ENCODE measurements at places on chromosomes 13 and 19.

DNA sequence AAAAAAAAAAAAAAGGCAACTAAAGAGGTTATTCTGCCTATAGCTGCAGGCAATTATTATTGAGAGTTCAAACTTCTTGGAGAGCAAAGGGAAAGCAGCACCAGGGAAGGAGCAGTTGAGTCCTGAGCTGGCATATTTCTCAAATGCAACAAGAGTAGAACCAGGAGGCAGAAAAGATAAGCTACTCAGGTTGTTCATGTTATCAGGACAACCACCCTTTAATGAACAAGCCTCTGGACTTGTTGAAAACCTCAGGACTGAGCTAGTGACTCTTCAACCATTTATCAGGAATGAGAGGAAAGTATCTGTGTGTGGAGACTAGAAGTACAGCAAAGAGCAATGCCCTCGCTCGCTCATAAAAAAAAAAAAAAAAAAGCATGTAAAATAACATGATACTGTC, 183.0 kb downstream of the KCTD12 start:
- no peak for DNase-seq

DNA sequence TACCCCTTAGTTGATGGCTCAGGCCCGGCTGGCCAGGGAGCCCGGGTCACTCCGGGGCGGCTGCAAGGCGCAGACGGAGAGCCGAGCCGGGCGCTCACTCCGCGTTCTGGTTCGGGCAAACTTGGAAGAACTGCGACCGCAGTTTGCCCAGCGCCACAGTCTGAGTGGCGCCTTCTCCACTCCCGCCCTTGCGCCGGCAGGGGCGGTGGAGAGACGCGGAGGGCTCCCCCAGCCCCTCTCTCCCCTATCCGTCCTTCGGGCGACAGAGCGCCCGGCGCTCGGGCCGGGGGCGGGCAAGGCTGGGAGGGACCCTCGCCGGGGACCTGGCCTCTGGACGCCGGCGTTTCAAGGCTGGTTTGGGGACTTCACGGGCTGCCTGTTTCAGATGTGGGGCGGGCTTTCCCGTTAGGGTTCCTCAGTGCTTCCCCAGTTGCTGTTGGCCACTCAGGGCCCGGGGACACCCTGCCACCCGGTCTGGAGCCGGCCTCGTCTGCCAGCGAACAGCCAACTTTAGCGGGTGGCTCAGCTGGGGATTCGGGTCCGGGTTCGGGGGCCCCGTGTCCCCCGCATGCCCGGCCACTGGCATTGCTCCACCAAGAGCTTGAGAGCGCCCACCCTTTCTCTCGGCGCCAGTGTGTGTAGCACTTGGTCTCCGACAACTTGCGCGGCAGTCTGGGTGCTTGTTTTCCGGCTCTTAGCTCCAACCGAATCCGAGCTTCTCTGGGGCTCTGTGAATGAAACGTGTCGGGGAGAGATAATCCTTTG, 1.5 kb downstream of the GPC6 start:
- DNase-seq: peak; percentile 28

- DNase-seq: no peak
Observed at GRCh38 chr13:111317042-111317550, 3.3 kb upstream of the TEX29 start.

DNA sequence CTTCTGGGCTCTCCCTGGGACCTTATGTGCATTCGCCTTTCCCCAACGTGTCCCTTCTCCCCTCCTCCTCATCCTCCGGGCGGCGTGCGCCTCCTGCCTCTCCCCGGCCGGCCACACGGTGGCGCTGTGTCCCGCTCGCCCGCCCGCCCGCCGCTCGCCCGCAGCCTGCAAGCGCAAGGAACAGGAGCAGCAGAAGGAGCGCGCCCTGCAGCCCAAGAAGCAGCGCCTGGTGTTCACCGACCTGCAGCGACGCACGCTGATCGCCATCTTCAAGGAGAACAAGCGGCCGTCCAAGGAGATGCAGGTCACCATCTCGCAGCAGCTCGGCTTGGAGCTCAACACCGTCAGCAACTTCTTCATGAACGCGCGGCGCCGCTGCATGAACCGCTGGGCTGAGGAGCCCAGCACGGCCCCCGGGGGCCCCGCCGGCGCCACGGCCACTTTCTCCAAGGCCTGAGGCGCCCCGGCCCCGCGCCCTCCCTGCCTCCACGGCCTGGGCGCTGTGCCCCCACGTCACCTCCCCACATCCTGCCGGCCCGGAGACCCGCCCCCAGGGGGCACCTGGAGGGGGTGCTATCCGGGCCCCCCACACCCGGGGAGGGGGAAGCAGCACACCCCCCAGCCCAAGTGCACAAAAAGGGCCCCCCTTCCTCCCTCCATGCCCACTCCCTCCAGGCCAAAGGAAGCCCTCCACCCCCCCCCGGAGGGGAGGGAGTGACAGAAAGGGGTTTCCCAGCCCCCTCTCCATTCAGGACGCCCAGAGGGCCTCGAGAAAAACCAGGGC, 21.9 kb downstream of the ONECUT3 start:
- no peak for DNase-seq

GRCh38 chr13:95509521-95510310, 42.8 kb upstream of the CLDN10 start:
- no peak for DNase-seq

DNA sequence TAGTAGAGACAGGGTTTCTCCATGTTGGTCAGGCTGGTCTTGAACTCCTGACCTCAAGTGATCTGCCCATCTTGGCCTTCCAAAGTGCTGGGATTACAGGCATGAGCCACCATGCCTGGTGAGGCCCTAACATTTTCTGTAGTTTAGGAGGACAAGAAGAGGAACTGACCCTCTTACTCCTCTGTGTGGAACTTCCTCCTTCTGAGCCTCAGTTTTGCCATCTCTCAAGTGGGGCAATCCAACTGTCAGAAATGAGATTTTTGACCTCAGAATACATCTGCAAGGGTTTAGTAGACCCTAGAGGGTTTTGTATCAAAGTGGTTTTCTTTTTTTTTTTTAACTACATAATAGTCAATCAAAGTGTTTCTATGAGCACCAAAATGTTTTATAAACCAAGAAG, 2.4 kb downstream of the DKKL1 start:
- DNase-seq: no peak

GRCh38 chr13:43295825-43296564, 272.6 kb downstream of the DNAJC15 start:
- no peak for DNase-seq

DNA sequence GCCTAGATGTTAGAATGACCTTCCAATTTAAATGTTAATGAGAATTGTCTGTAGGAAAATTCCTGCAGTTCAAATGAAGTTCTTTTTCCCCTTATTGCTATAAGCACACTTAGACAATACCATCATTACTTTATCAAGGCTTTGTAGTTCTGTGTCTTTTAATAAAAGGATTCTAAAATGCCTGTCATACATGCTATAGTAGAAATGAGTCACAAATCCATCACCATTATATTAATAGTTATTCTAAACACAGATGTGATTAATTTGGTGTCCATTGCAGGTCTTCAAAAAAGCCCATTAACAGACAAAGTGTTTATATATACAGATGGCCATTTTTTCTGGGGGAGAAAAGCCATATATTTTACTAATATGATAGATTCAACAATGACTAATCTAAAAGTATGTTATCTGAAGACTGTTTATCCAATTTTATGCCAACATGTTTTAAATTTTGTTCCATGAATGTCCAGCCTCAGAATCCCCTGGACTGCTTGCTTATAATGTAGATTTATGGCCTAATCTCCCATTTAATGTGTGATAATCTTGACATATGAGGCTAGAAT, 1678.3 kb upstream of the PCDH20 start:
- DNase-seq: no peak

DNA sequence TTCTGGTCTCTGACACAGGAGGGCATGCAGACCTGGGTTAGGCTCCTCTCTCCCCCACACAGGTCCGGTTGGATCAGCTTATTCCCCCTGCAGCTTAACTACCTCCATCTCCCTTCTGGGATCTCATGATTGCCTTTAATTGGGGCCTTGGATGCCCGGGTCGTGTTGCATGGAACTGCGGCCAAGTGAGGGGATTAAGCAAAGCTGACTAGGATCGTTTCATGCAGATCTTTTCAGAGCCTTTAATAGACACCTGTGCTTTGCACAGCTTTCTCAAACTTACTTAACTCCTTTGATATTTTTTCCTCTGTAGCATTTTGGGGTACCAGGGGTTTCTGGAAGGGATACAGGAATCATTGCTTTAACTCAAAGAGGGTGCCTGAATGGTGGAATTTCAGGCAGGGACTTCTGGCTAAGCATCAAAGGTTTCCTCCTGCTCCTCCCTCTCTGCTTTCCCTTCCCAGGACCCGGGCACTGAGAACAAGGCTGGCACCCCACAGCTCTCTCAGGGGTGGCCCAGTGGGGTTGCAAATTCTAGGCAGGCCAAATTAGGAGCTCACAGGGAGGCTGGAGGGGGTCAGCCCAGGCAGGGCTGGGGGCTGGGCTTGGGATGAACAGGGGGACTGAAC, 477 bp downstream of the NFILZ start:
- peak; percentile 65 for DNase-seq

- DNase-seq: no peak
Observed at GRCh38 chr13:45068036-45069001, 52.0 kb upstream of the GTF2F2 start.

DNA sequence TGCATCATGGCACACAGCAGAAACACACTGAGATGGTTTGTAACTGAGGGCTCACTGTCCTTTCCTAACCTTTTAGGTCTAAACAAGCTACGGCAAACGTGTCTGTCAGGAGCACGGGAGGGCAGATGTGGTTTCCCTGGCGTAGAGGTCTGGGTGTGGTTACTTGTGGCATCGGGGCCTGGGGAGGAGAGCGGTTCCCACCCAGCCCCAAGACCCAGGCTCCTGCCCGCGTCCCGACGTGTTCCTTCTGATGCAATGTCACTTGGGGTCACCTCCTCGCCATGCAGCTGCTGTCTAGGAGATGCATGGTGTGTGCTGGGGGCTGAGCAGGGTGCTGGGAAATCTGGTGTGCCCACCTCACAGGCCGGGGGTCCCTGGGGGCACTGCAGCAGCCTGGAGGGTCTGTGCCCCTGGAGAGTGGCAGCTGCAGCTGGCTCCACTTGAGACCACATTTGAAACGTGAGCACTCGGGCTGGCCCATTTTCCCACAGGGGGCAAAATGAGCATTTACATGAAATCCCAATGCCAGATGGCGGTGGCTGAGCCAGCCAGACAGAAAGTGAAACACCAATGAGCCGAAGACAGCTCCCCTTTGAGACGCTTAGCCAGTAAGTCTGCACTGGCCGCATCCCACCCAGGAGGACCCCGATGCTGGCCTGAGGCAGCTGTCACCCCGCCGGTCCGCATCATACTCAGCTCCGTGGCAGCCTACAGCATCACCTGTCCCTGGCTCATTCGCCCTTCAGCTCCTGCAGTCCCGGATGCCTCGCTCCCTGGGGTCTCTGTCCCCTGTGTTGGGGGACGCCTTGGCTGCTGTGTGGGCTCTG, 22.3 kb upstream of the MYDGF start:
- no peak for DNase-seq

DNA sequence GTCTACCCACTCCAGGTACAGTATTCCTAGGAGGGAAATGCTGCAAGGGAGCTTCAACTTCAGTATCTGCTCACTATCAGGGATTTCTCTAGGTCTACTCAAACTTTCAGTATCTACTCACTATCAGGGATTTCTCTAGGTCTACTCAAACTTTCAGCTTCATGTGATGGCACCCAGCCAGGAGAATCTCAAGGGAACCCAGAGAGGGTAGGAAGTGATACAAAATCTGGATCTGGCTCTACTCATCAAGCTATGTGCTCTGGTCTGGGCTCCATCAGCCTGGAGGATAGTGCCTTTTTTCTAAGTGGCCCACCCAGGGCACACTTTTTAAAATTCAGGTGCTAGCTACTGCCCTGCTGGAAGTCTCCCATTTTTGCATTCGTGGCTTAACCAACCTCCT, 52.3 kb upstream of the FNDC3A start:
- DNase-seq: no peak

GRCh38 chr13:91955546-91956355, 557.3 kb downstream of the GPC5 start:
- no peak for DNase-seq

- peak; percentile 36 for DNase-seq
Observed at GRCh38 chr13:26050568-26051230, 1.1 kb downstream of the SHISA2 start.

DNA sequence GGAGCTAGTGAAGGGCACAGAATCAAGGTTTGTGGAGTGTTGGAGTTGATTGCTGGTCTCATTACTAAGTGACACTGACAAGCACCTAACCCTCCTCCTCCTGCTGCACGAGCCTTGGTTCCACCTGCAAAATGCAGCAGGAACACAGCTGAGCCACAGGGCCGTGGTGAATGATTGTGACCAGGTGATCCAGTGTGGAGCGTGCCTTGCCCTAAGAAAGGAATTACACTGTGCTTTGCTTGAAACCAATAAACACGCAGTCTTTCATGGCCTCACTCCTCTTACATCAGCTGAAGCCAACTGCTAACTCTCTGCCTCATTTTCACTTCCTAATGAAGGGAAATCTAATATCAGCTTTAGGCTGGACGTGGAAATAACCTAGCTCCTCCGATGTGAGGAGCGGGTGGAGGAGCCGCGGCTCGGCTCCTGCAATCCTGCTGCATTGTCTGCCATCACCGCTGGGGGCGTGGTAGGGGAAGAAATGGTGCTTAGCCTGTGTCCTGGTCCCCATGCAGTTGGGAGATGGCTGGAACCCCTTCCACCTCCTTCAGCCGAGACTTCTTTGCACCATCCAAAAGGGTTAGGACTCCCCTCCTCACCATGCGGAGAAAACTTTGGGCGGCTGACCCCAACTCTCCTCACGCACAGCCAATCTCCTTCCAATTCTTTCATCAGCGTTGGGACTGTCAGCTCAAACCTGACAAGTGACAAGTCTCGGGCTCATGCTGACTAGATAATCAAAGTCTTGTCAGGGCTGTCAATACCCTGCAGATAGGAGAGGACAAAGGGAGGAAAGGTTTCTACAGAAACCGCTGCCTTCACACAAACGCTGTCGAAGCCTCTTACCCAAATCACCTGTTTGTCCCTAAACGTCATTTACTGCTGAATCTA, 427.9 kb downstream of the ZNF536 start:
- DNase-seq: no peak

- DNase-seq: no peak
Observed at GRCh38 chr13:104256701-104257100, 1190.5 kb upstream of the SLC10A2 start.

DNA sequence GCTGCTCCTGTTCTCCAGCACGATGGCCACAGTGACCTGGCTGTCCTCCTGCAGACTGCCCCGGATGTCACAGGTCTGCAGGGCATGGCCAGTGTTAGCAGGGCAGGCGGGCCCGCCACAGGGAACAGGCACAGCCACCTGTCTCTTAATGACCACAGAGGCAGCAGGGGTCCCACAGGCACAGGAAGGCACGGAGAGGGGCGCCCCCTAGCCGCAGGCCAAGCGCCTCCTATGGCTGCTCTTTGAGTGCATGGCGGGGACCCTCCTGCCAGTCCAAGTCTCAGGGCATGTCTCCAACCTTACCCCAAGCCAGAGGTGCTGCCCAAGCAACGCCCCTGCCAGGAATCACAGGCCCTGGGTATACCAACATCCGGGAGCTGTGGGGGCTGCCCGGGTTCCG, 14.1 kb downstream of the IZUMO4 start:
- no peak for DNase-seq

All from anterior cingulate cortex (tissue), 58 donors.